GDM1 (cell line): ENCODE measurements at places on chromosomes 11 and 22.

GRCh38 chr11:10742460-10743208, 8.4 kb upstream of the CTR9 start:
- DNase-seq = no peak

GRCh38 chr11:59992425-59992824, 24.6 kb upstream of the OOSP4B start:
- DNase-seq = no peak

GRCh38 chr11:8745431-8746253, 63.0 kb downstream of the RPL27A start:
- DNase-seq = no peak

DNA sequence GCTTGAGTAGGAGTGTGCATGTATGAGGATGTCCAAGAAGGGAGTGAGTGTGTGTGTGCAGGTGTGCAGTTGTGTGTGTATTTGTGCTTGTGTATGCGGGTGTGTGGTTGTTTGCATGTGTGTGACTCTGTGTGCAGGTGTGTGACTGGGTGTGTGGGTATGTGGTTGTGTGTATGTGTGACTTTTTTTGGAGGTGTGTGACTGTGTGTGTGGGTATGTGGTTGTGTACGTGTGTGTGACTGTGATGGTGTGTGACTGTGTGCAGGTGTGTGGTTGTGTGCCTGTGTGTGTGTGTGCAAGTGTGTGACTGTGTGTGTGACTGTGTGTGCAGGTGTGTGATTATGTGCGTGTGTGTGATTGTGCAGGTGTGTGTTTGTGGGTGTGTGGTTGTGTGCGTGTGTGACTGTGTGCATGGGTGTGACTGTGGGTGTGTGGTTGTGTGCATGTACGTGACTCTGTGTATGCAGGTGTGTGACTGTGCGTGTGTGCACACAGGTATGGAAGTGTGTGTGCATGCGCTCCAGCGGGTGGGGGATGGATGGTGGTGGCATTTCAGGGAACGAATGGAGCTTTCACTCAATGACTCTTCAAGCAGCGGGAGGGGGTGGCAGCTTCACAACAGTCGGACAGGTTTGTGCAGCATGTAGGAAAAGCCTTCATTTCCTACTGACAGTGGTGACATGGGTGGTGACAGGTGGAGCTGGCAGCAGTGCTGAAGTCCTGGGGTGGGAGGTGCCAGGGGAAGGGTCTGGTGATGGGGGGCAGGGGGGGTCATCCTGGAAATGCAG, 47.6 kb downstream of the CACNA1I start:
- DNase-seq = no peak

- DNase-seq = no peak
These were observed 10.7 kb downstream of the TTLL1 start for GRCh38 chr22:43078522-43078921.

DNA sequence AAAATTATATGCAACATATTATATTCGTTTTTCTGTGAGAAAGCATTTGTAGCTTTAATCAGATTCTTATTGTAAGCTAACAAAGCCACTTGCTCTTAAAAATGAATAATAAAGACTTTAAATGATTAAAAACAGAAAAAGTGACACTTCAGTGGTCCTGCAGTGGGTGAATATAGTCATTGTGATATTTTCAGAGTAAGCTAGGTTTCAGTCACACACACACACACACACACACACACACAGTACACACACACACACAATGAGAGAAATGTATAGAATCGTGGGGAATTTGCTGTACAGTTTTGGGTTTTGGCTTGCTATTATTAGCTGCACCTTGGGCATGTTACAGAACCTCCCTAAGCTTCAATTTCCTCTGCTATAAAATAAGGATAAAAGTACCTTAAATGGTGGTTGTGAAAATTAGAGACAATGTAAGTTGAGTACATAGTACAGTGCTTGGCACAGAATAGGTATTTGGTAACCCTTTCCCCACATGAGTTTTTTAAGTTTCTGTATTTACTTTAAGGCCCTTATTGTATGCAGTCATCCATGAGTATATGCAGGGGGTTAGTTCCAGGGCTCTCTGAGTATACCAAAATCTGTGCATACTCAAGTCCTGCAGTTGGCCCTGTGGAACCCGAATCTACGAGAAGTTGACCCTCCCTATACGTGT, 39.8 kb downstream of the CSTPP1 start:
- DNase-seq = no peak

GRCh38 chr22:19849835-19850762, 4.6 kb downstream of the GNB1L start:
- DNase-seq = no peak

GRCh38 chr11:70481625-70482528, 83.5 kb downstream of the CTTN start:
- no peak for DNase-seq
